ENCODE measurements at places on chromosomes 12 and 14.

GRCh38 chr12:93946542-93947150 lies 201.7 kb upstream of the PLXNC1 start:
- no peak for DNase-seq

DNA sequence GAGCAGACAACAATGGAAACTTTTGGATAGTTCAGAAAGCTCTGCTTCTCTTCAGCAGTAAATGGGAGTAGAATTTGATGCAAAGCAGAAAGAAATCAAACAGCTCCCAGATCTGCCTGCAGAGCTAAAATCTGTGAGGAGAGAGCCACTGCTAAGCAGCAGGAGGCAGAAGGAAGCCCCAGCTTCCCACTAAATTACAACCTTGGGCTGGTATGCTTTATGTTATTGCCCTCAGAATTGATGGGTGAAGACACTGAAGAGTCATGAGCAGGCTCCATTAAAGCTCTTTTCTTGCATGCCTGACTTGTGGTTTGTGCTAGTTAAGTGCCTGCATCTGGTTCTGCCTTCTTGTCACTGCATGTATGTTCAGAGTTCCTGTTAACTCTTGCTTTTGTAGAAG lies 8.4 kb downstream of the ZC2HC1C start:
- no peak for DNase-seq

GRCh38 chr14:23441076-23441475 lies 5.6 kb upstream of the MYH7 start:
- DNase-seq = no peak

DNA sequence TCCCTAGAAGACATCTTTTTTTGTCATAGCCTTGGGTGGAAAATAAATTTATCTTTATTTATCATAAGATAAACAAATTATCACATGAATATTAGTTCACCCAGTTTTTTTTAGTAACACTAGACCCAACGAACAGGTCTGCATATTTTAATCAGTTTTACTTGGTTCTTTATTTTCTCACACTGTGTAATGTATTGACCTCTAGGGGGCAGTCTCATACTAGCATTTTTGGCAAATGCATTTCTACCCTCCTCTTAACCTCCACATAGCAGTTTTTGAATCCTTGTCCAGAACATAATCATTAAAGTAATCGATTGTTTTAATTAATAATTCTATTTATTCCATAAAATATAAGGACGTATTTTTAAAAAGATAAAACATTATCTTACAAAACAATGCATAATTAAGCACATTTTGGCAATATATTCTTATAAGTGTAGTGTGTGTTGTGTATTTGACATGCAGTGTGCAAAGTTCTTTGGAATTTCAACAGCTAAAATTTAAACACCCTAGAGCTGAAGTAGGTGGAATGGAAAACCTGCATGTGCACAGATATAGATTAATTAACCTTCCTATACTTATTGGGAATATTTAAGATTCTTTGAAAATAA lies 31.6 kb upstream of the PTPRQ start:
- no peak for DNase-seq

- DNase-seq = no peak
Measured at GRCh38 chr12:127528551-127528950, 738.4 kb upstream of the TMEM132C start.

GRCh38 chr12:108409481-108409880 lies 70.4 kb upstream of the CMKLR1 start:
- DNase-seq = no peak
